ENCODE measurements at places on chromosomes 7 and 10.

DNA sequence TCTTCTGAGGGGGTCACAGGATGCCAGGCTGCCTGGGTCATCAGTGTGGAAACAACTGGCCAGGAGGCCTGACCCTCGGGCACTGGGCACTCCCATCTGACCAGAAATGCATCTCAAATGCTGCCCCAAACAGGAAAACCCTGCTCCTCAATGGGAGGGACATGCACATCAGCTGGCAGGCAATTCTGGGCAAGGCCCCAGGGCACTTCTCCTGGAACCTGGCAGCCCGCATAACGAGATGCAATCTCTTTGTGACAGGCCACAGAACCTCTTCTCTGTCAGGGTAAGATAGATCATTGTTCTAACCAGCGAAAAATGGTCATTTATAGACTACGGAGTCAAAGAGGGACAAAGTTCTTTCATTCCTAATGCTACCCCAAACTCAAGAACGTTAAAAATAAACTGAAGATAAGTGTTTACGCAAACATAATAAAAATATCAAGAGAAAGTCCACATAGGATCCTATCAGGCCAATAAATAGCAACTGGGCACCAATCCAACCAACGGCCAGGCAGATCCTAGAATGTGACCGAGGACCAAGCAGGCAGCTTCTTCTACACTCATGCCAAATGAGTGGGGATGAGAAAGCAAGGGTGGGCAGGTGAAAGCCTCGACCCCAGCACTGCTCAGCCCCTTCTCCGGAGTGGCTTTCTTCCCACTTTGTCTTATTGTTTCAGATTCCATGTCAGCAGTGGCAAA, 212.3 kb downstream of the TCERG1L start:
- DNase-seq, result no peak

DNA sequence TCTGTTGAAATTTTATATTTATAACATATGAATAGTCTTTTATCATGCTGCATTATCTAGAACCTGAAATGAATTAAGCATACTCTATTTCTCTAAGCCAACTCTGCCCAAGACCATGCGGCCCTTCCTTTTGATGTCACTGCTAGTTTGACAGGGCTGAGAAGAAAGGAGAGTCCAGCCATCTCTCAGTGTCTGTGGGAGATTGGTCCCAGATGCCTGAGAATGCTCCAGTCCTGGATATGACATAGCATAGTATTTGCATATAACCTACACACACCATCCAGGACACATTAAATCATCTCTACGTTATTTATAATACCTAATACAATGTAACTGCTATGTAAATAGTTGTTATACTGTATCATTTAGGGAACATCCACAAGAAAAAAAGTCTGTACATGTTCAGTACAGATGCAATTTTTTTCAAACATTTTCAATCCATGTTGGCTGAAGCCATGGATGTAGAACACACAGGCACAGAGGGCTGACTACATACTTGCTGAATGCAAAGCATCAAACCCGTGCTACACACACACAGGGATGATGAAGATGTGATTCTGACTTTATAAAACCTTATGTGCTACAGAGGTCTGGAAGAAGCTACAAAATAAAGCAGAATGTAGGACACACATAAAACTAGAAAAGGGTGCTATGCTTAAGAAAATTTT, 315.4 kb downstream of the PARD3 start:
- DNase-seq, result no peak

GRCh38 chr7:148492157-148492860, 98.3 kb upstream of the C7orf33 start:
- DNase-seq, result no peak

DNA sequence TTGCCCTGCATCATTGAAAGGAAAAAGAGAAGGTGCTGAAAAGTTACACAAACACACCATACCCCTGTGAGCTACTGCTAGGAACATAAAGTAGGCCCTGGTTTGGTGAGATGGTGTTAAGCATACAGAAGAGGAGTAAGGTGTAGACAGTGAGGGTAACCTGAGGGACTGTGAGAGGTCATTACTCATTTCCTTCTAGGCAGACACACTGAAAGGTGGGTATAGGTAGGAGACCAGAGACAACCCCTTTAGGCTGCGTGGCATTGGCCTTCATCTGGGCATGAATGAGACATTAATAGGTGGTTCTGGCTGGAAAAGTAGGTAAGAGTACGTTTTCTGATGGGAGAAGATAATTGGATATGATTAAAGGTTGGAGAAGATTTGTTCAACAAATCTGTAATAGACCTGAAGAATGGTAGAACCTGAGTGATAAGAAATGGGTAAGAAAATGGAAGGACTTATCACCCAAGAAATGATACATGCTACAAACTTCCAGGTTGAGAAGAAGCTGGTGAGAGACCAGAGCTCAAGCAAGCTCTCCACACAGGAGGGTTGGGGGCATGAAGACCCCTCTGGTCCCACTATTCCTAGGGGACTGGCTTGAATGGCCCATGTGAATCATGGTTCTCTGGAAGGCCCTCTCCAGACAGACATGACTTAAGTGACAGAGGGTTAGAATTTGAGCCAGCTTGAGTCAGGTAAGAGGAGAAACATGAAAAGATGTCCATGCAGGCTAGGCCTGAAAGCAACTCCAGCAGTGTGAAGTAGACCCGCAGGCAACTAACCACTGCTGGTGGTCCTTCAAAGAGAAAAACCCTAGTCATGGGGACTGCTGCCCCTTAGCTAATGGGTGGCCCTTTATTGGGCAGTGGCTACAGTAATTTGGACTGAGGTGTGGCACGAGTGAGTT, 3.8 kb downstream of the COMTD1 start:
- DNase-seq, result no peak

GRCh38 chr7:150446288-150446938, 4.0 kb upstream of the GIMAP8 start:
- DNase-seq, result no peak

- no peak for DNase-seq
Measured at GRCh38 chr10:77746047-77746707, 108.6 kb upstream of the KCNMA1 start.

- no peak for DNase-seq
Measured at GRCh38 chr10:103512591-103513379, 19.3 kb downstream of the NEURL1 start.

- DNase-seq, result no peak
Measured at GRCh38 chr7:45118889-45119331, 7.4 kb upstream of the TBRG4 start.

DNA sequence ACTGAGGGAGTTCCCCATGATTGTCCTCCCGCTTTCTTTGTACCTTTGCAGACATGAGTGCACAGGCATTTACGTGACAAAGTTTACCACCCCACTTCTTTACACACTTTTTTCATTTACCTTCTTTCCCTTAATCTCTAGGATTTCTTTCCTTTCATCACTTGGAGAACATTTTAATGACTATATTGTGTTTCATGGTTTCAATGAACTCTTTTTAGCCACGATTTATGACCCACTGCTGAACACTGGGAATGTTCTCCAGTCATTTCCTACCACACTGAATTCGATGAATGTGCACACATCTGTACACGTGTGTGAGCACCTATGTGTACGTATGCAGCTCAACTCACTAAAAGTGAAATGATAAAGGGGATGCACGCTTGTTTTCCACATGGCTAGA, 371.7 kb upstream of the IGFBP3 start:
- no peak for DNase-seq

- no peak for DNase-seq
Measured at GRCh38 chr7:158781217-158781973, 47.9 kb downstream of the ESYT2 start.

DNA sequence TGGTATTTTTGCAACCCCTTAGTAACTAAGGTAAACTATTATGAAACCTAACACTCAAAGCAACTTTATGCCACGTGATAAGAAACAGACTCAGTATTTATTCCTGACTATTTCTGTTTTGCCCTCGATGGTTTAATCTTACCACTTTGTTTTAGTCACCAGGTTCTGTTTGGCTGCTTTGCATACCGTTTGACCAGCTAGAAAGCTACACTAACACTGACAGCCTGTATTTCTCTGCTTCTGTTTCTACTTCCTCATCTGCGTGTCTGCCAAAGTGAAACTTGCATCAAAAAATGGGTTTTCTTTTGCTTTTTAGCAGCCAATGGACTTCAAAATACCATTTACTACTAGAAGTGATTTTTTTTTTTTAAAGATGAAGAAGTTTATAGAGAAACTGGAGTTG, 802.5 kb downstream of the GRM8 start:
- DNase-seq, result no peak

- no peak for DNase-seq
Measured at GRCh38 chr7:148334959-148335577, 255.5 kb upstream of the C7orf33 start.

GRCh38 chr10:48926764-48927540, 12.7 kb downstream of the LRRC18 start:
- DNase-seq, result peak; percentile 38

- DNase-seq, result no peak
Measured at GRCh38 chr10:52216852-52217251, 97.2 kb upstream of the DKK1 start.

- no peak for DNase-seq
Measured at GRCh38 chr10:71584461-71584860, 135.1 kb downstream of the C10orf105 start.

GRCh38 chr7:30984359-30985107, 20.8 kb downstream of the GHRHR start:
- DNase-seq, result no peak

- DNase-seq, result no peak
Measured at GRCh38 chr7:66896441-66896840, 24.6 kb upstream of the TMEM248 start.

DNA sequence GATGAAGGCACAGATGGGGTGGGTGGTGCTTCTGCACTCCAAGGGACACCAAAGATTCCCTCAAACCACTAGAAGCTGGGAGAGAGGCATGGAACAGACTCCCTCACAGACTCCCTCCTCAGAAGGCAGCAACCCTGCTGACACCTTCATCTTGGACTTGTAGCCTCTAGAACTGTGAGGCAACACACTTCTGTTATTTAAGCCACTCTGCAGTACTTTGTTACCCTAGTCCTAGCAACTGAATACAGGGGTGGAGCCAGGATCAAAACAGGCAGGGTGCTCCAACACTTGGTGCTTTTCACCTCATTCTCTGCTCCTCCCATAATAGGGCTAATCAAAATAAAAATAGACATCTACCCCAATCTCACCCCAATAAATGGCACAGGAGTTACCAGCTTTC, 2.3 kb upstream of the GSTO1 start:
- no peak for DNase-seq

GRCh38 chr7:155951554-155952158, 139.4 kb upstream of the SHH start:
- DNase-seq, result no peak

GRCh38 chr10:100289641-100290040, 3.2 kb upstream of the BLOC1S2 start:
- DNase-seq, result no peak

DNA sequence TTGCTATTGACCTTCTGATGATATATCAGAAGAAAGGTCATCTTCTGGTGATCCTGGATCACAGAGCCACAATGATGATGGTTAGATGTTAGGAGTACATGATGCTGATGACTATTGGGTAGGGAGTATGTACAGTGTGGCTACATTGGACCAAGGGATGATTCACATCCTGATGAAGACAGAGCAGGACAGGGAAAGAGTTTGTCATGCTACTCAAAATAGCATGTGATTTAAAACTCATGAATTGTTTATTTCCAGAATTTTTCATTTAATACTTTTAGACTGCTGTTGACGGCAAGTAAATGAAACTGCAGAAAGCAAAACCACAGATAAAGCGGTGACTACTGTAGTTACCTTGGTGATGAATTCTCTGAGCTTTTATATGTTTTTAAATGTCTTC, 397.3 kb downstream of the PPP1R3A start:
- no peak for DNase-seq

- DNase-seq, result no peak
Measured at GRCh38 chr10:114412907-114413797, 8.8 kb upstream of the AFAP1L2 start.

GRCh38 chr7:79436378-79436777, 17.1 kb downstream of the MAGI2 start:
- DNase-seq, result no peak

DNA sequence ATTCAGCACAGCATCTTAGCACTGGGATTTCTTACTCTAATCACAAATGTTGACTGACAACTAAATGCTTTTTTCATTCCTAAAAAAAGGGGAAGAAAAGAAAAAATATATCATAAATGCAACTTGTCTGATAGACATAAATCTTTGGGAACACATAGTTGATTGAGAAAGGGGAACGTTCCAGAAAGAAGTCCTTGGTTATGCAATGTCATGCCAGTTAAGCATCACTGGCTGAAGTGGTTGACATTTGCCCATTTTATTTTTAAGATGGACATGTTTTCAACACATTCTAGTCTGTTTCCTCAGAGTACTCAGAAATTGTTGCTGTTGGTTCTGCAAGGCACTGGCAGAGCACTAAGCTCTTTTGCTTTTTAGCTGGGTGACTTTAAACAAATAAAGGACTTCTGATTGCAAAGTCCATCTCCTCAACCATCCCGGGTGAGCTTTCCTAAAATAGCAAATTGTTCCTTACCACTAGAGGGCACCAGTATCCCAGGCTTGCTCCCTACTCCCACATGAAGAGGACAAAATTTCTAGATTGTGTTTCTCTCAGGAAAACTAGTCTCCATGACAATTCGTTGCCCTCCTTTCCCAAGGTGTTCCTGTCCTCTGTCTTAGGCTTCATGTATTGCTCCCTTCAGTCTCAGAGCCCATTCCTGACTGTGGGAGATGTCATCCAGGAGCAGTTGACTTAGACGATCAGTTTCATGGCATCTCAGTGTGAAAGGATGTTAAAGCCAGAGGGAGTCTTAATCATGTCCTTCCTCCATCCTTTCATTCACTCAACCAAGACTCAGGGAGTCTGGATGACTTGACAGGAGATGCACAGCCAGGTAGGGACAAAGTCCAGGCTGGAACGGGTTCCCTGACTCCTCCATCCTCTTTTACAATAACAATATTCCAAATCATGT, 23.9 kb downstream of the OPALIN start:
- DNase-seq, result no peak

DNA sequence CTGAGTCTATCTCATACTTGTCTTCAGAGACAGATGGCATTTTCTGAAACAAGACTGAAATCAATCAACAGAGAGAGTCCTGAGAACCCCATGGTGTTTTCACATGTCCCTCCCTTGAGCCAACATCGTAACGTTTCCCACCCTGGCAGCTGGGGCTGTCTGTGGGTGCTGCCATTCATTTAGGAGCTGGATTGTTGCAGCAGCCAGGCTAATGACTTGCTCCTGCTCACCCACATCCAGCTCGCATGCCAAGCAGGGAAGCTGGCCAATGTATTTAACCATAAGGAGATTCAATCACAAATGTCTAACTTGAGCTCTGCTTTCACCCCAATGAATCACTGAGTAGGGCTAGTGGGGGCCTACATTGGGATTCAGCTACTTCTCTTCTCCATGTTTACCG, 146.1 kb downstream of the ADRA2A start:
- DNase-seq, result no peak

All from right forelimb (tissue), 1 donor.